Activated CD4-positive, alpha-beta T cell treated with anti-CD3 and anti-CD28 coated beads for 36 hours (primary cell): ENCODE measurements at places on chromosomes 2 and 18.

DNA sequence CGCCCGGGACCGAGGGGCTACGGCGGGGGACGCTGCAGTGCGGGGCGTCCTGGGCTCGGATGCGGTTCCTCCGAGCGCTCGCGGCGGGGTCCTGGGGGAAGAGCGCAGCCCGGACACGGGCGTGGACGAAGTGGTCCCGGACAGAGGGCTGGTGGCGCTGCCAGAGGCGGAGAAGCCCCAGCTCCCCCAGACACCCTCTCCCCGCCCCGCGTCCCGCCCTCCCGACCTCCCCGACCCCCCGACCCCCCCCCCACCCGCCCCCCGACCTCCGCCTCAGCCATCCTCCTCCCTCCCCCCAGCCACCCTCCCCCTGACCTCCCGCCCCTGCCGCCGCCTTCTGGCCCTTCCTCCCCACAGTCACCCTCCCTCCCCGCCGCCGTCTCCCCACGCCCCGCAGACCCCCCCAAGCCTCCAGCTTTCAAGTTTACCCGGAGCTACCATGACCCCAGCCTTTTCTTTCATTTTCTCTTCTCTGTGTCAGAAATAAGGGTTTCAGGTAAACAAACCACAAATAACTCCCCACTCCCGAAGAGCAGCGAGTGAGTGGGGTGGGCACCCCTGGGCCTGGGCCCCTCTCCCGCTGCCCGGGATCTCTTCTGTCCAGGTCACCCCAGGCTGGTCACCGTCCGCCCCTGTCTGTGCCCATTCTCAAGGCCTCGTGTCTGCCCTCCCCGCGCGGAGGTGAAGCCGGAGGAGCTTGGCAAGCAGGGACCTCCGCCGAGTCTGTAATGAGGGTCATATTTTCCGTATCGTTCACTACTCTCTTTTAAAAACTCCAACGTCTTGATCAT is 5.1 kb downstream of the NFATC1 start:
- peak; percentile 74 for DNase-seq

GRCh38 chr2:121076885-121077549 is 208.0 kb downstream of the TFCP2L1 start:
- peak; percentile 87 for DNase-seq

- DNase-seq: no peak
Observed at GRCh38 chr2:104825124-104825865, 28.6 kb upstream of the POU3F3 start.

- DNase-seq: no peak
Observed at GRCh38 chr2:217361483-217361880, 501.6 kb upstream of the TNP1 start.

DNA sequence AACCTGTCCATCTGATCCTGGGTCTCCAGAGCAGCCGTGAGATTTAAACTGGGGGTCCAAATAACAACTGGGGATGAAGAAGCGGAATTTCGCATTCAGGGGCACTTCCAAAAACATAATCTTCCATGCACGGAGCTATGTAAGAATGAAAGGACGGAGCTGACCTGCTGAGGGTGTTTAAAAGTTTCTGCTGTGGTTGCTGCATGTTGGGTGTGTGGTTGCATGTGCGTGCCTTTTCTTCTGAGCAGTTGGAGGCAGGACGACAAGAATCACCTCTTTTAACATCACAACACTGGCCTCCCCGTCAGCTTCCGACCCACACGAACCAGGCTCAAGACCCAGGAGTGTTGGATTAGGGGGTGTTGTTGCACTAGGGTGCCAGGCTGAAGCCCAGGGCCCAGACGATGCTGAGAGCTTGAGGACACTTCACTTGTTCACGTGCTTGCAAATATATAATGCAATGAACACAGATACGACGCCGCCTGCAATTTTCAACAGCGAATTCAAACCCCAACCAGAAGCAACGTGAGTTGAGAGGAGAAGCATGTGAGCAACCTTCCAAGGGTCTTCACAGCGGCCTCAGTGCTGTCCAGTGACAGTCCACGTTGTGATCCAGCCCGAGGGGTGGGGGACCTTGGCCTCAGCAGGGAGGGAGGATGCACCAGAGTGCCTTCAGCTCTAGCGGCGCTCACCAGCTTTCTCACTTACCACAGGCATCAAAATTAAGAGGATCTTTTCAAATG is 76.0 kb upstream of the SALL3 start:
- no peak for DNase-seq

- DNase-seq: no peak
Observed at GRCh38 chr2:28661589-28662001, 90.0 kb upstream of the PPP1CB start.

DNA sequence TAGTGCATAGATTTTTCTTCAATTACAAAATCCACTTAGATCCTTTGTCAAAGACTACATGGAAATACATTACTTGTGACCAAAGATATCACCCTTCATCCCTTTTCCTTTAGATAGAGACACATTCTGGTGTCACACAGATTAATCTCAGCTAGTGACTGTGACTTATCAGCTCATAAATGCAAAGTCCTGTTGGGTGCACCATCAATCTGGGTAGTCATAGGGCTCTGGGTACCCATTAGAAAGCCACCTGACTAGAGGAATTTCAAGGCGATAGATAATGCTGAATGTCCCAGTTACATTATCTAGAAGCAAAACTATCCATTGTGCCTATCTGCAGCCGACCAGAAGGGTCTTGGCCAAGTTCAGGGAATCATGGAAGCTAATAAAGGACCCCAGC is 2.6 kb upstream of the APOB start:
- no peak for DNase-seq

DNA sequence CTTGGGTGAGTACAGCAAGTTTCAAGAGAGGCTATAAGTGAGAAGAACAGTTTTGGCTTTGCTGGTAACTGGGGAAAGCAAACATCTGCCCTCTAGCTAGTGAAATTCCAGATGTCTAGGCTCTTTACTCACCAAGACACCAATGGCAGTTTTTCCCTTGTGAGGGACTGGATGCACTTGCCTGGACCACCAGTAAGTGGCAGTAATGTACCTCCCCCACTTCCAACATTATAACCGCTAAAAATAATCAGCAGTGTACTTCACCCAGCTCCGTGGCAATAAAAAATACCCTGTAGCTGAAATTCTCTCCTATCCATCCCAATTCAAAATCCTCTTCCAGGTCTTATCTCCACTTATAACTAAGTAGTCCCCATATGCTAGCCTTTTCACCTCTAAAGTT is 383.9 kb downstream of the ARHGAP15 start:
- DNase-seq: peak; percentile 17

GRCh38 chr2:78120275-78120674 is 598.1 kb upstream of the LRRTM4 start:
- no peak for DNase-seq

GRCh38 chr2:9097239-9097638 is 93.8 kb upstream of the MBOAT2 start:
- no peak for DNase-seq

GRCh38 chr2:222561817-222562645 is 93.9 kb downstream of the FARSB start:
- DNase-seq: peak; percentile 50

DNA sequence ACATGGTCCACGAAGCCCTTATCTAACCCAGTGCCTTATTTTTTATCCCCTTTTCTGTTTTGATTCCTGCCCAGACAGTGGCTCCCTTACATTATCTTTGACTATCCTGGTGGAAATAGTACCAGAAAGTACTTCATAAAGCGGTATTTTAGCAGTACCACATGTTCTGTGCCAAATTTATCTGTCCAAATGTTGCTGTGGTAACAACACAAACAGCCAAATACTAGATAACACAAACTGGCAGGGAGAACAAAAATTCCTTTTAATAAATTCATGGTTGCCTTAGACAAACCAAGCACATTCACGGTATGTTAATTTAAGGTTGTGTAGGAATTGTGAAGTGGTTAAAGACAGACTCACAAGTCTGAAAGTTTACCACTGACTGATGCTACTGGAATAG is 187.9 kb upstream of the LHCGR start:
- DNase-seq: no peak

- no peak for DNase-seq
Observed at GRCh38 chr2:106353676-106354075, 114.5 kb downstream of the RGPD3 start.

DNA sequence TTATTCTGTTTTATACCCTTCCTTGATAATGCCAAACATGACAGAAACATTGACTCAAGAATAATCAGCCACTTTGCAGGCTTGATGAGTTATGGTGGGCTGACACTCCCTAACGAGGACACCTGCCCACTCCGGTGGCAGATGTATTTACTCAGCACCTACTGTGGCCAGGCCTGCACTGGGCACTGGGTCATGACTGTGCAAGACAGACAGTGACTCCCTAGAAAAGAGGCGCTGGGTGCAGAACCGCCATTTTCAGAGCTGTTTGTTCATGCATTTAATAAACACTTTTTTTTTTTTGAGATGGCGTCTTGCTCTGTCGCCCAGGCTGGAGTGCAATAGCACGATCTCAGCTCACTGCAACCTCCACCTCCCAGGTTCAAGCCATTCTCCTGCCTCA is 32.5 kb downstream of the SNED1 start:
- DNase-seq: no peak

DNA sequence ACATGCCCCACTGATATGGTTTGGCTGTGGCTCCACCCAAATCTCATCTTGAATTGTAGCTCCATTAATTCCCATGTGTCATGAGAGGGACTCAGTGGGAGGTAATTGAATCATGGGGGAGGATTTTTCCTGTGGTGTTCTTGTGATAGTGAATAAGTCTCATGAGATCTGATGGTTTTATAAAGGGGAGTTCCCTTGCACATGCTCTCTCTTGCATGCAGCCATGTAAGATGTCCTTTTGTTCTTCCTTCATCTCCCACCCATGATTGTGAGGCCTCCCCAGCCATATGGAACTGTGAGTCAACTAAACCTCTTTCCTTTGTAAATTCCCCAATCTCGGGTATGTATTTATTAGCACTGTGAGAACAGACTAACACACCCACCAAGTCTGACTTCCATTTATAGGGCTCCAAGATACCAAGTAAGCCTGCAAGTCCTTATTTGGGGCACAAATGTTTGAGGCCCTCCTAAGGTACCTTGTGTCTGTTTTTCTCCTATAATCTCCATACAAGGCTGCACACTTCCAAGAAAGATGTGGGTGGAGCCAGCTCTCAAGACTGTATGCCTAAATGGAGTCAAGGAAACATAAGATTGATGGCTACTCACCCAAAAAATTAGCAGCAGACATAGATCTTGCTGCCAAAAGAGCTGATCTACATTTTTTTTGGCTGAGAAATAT is 364.7 kb downstream of the TXNL1 start:
- DNase-seq: no peak

- no peak for DNase-seq
Observed at GRCh38 chr18:48963586-48964470, 13.1 kb upstream of the SMAD7 start.

GRCh38 chr2:150485114-150485870 is 2.2 kb downstream of the RND3 start:
- peak; percentile 30 for DNase-seq

GRCh38 chr2:219010162-219010756 is 17.0 kb upstream of the CRYBA2 start:
- DNase-seq: peak; percentile 52

DNA sequence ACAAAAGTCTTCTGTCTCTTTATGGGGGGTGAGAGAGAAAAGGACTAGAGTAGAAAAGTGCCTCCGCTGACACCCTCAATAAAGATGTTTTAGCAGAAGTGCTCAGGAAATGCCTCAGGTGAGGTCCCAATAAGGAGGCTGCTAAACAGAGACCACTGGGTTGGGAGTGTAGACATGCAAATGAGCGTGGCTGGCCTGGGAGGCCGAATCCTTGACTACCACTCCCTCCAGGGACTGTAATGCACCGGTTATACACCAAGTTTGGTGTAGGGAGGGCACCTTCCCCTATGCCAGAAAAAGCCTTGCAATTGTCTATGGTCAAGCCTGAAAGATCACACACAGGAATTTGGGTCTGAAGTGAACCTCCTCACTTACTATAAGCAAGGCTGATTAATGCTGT is 1.8 kb downstream of the TMX3 start:
- no peak for DNase-seq

GRCh38 chr18:57915865-57916582 is 112.9 kb upstream of the ATP8B1 start:
- peak; percentile 29 for DNase-seq

- DNase-seq: no peak
Observed at GRCh38 chr2:209988010-209988409, 14.4 kb upstream of the RPE start.

GRCh38 chr2:233855345-233855744 is 1.0 kb upstream of the HJURP start:
- no peak for DNase-seq

GRCh38 chr2:167181688-167182087 is 293.4 kb downstream of the XIRP2 start:
- DNase-seq: no peak

DNA sequence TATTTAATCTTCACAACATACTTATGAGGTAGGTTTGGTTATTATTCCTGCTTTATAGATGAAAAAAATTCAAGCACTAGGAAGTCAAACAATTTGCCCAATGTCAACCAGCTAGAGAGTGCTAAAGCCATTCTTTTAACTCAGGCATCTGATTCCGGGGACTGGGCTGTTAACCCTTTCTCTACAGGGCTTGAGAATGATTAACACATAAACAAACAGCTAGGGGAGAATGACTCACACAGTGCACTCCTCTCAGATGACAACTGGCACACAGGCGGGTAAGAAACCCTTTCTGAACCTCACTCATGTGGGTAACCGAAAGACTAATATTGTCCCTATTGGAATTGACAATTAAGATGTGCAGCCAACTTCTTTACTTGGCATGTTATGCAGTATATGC is 86.3 kb upstream of the FSHR start:
- DNase-seq: no peak

GRCh38 chr2:206846981-206847834 is 81.8 kb downstream of the FASTKD2 start:
- DNase-seq: no peak

DNA sequence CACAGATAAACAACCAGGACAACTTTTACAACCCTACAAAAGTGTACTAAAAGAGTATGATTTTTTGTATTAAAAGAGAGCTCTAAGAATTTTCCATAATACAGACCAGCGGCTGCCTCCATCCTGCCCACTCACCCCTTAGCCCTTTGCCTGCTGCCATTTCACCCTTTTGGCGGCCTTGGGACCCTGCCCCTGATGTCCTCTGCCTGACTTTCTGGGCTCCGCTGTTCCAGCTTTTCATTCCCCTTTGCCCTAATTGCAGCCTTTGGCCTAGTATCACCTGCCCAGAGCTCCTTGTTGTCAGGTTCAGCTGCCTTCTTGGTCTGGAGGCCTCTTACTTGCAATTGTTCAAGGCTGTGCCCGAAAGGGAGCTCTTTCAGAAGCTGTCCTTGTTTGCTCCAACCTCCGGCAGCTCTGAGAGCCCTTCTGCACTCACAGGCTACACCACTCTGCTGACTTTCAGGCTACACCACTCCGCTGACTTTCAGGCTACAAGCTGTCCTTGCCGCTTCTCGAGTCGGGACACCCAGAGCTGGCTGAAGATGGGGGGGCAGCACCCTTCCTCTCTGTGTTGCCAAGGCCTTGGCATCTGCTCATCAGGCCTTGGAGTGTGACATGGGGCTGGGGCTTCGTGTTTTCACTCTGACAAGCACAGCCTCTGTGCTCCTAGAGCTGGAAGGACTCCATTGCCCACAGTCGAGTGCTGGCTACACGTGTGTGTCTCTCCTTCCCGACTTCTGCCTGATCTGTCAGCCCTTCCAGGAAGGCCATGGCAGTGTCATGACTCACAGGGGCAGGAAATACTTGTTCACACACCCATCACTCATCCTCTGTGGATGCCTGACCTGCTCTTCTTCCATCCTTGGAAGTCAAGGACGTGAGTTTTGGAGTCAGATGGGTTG is 43.1 kb upstream of the HDAC4 start:
- no peak for DNase-seq

- DNase-seq: no peak
Observed at GRCh38 chr18:21769206-21769605, 28.6 kb downstream of the MIB1 start.
